ENCODE measurements at places on chromosomes 2 and 18. TPM values are rescaled to one million over a fixed set of nuclear protein-coding genes. Genes with fewer than 3 reads are reported as not detected.

GULP1 gene
- total RNA-seq = 64.2 TPM

IHH gene
- not detected for total RNA-seq

CD8B2 gene
- not detected for total RNA-seq

NT5C1B gene
- total RNA-seq = not detected

STK39 gene
- 9.4 TPM for total RNA-seq

SP140 gene
- 0.39 TPM for total RNA-seq

C2orf80 gene
- total RNA-seq = not detected

SLC19A3 gene
- 1.0 TPM for total RNA-seq

CCDC74B gene
- total RNA-seq = 5.4 TPM

RBFA gene
- 29.5 TPM for total RNA-seq

TCF23 gene
- total RNA-seq = not detected

CXCR1 gene
- total RNA-seq = not detected

GALNT13 gene
- total RNA-seq = 0.78 TPM

BOLL gene
- 0.08 TPM for total RNA-seq

AGFG1 gene
- 44.9 TPM for total RNA-seq

RAB11FIP5 gene
- total RNA-seq = 29.0 TPM

VWA3B gene
- total RNA-seq = not detected

CLEC4F gene
- not detected for total RNA-seq

PROM2 gene
- total RNA-seq = 1.0 TPM

VWC2L gene
- total RNA-seq = not detected

SCN2A gene
- 0.26 TPM for total RNA-seq

TRIM43 gene
- not detected for total RNA-seq

C1GALT1C1L gene
- 0.39 TPM for total RNA-seq

FBXO36 gene
- total RNA-seq = 4.3 TPM

SPEG gene
- total RNA-seq = 8.5 TPM

UPP2 gene
- not detected for total RNA-seq

CASP10 gene
- total RNA-seq = 0.88 TPM

C2orf66 gene
- total RNA-seq = not detected

NPAS2 gene
- total RNA-seq = 10.9 TPM

CNGA3 gene
- total RNA-seq = not detected

ZAP70 gene
- total RNA-seq = not detected

MAP3K19 gene
- total RNA-seq = not detected

APCDD1 gene
- total RNA-seq = 20.5 TPM

CNDP1 gene
- not detected for total RNA-seq

ERFE gene
- 2.4 TPM for total RNA-seq

AP1S3 gene
- total RNA-seq = 5.5 TPM

CD207 gene
- total RNA-seq = not detected

RSAD2 gene
- not detected for total RNA-seq

PARD3B gene
- 1.4 TPM for total RNA-seq

TEKT4 gene
- not detected for total RNA-seq

RAB10 gene
- 95.4 TPM for total RNA-seq

MGAT4A gene
- 0.56 TPM for total RNA-seq

LINC00305 gene
- not detected for total RNA-seq

FEV gene
- not detected for total RNA-seq

DSC2 gene
- total RNA-seq = 1.7 TPM

ABCG5 gene
- total RNA-seq = not detected

ALLC gene
- total RNA-seq = not detected

STAMBP gene
- 32.3 TPM for total RNA-seq

MLPH gene
- total RNA-seq = 47.4 TPM

AKAIN1 gene
- total RNA-seq = not detected

CHRND gene
- total RNA-seq = not detected

SCYGR4 gene
- total RNA-seq = not detected

TMEM178A gene
- 1.8 TPM for total RNA-seq

SPATA3 gene
- not detected for total RNA-seq

ARL5A gene
- 42.7 TPM for total RNA-seq

IL36B gene
- total RNA-seq = not detected

LHCGR gene
- not detected for total RNA-seq

NDUFV2 gene
- 147 TPM for total RNA-seq

All from epithelial cell of alveolus of lung (primary cell).